CD4-positive, alpha-beta T cell treated with Interleukin-17A for 1 hour (primary cell): ENCODE measurements at places on chromosomes 6 and 20.
A peak's percentile ranks its signal among the peaks of the same experiment; 100 is the strongest.

- DNase-seq = no peak
These were observed 1.2 kb downstream of the ZFAND3 start for GRCh38 chr6:37820718-37821079.

DNA sequence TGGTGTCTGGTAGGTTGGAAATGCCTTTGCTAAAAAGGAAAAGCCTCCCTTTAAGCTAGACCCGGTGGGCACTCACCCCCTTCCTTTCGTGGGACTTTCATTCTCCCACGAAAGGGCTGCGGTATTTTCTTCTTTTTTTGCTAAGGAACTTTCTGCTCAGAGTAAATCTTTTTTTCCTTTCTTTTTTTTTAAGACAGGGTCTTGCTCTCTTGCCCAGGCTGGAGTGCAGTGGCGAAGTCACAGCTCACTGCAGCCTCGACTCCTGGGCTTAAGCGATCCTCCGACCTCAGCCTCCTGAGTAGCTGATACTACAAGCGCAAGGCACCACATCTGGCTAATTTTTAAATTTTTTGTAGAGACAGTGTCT is 4.0 kb downstream of the TP53TG5 start:
- DNase-seq = no peak

- DNase-seq = no peak
These were observed at the start of gene OR14J1 for GRCh38 chr6:29301316-29301715. Gene OR14J1 (plus strand): TSS chr6:29301701. CDS start chr6:29306690, 4,989 bp downstream.

GRCh38 chr6:3911614-3912336 is 62.6 kb downstream of the FAM50B start:
- no peak for DNase-seq

- DNase-seq = no peak
These were observed 20.1 kb downstream of the KCNK17 start for GRCh38 chr6:39294133-39294532.

GRCh38 chr6:14638906-14639761 is 521.6 kb downstream of the CD83 start:
- no peak for DNase-seq

DNA sequence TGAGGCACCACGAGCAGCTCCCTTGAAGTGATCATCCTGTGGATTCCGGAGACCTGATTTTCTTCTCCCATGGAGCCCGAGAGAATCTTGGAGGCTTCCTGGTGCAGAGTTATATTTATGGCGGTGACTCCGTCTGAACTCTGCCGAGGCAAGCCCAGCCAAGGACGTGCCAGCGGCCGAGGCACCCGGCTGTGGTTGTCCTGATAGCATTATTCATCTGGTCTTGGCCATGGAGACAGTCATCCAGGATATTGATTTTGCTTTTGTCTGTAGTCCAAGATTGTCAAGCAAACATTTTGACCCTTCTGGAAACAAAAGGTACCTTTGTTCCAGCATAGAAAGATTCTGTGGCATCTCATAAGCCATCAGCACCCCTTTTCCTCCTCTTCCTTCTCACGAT is 163.3 kb downstream of the SCML4 start:
- no peak for DNase-seq

- DNase-seq = no peak
These were observed 87.4 kb downstream of the CD24 start for GRCh38 chr6:106886922-106887797.

DNA sequence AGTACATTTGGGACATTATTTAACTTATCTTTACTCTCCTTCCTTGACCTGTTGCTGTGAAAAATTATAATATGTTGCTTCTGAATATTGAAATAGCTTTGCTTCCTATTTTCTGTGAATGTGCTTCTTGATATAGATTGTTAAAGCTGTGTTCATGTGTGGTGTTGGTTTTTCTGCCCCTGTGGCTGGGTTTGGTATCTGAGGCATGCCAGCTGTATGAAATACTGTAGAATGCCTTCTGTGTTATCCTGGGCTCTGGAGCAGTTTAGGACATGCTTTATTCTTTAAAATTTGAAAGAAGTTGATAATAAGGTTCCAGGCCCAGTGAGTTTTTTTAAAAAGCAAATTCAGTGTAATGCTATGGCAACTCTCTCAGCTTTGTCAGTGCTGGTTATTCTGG is 71.7 kb downstream of the HIVEP1 start:
- DNase-seq = no peak

DNA sequence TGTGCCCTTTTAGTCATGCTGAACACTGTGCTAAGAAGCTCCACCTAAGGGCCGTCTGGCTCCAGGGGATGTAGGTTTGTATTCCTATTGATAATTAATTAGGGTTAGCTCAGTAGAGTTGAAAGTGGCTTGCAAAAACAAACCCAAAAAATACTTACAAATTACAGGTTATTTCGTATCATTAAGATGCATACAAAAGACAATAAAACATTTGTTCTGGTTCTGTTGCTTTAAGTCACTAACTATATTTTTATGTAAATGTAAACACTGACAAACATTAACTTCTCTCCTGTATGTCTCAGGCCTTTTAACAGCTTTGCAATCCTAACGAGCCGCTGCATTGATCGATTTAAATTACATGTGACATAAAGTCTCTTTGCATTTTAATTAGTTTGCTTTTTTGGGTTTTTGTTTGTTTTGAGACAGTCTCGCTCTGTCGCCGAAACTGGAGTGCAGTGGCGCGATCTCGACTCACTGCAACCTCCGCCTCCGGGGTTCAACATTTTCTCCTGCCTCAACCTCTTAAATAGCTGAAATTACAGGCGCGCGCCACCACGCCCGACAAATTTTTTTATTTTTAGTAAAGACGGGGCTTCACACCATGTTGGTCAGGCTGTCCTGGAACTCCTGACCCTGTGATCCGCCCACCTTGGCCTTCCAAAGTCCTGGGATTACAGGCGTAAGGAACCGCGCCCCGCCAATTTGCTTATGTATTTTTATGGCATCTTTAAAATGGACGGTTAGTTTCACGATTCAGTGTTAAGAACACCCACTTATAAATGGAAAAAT is 110.9 kb downstream of the HFE start:
- peak; percentile 48 for DNase-seq

DNA sequence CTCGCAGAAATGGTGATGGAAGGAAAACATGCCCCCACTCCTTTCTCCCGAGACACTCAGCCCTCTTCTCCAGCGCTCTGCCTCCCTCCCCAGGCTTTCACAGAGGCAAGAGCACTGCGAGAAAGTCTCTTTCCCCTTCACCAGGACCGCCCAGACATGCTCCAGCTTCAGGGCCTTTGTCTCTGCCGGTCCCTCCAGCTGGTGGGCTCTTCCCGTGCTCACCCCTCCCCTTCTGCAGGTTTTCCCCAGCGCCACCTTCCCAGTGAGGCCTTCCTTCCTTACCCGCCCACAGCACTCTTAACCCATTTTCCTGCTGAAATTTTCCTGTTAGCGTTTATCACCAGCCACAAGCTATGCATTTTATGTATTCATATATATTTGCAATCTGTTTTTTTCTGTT is 86.2 kb downstream of the TFAP2C start:
- no peak for DNase-seq

GRCh38 chr6:7058250-7058923 is 49.4 kb upstream of the RREB1 start:
- no peak for DNase-seq

- no peak for DNase-seq
These were observed 5.9 kb downstream of the WASF1 start for GRCh38 chr6:110173506-110174132.

DNA sequence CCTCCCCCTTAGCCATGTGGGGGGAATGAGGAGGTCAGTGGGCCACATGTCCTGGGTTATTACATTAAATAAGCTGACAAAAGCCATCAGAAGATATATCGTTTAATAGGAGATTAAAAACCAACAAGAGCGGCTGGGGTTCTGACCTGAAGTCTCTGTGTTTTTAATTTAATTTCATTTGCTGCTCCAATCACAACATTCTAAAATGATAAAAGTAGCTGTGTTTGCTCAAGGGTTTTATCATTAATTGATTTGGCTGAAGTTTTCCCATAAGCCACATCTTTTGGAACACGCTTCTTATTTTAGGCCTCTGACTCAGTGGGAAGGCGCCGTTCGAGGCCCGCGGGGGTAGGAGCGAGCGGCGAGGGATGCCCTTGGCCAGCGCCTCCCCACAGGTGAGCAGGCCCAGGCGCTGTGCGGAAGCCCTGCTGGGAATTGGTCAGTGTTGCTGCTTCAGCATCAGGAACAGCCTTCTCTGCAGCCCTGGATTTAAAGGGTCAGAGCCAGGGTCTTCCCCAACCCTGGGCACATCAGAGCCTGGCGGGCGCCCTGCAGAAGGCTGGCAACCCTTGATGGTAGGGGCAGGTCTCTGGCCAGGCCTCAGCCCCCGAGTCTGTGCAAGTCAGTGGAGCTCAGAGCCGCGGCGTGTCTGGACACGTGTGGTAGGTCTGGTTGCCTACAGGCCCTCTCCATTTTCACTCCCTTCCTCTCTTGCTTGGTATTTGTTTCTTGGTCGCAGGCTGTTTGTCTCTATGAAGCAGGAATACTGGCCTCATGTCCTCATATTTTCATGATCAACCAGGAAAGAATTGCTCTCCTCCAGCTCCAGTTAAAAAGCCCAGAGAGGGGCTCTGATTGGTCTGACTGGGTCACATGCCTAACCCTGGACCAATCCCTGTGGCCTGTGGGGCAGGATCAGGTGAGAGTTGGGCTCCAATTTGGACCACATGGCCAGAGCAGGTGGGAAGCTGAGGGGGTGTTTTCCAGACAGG is 30.9 kb upstream of the MLN start:
- no peak for DNase-seq

- peak; percentile 61 for DNase-seq
These were observed 19.3 kb downstream of the FAXC start for GRCh38 chr6:99330159-99330558.

GRCh38 chr6:33713786-33714185 is 2.3 kb upstream of the UQCC2 start:
- DNase-seq = no peak

GRCh38 chr6:74588094-74588832 is 617.6 kb downstream of the COL12A1 start:
- no peak for DNase-seq

DNA sequence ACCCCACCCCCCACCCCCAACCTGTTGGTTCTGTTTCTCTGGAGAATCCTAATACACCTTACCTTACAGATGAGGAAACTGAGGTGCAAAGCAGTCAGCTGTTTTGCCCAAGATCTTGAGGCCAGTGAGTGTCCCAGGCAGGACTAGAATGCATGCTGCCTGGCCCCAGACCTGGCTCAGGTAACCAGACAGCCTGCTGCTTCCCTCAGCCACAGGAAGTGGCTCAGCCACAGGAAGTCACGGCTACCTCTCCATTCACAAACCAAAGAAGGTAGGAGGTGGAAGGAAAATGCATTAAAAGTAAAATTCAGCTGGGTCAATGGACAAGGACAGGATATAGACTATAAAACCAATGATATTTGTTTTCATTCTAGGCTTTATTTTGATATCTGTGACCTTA is 517.6 kb downstream of the CD83 start:
- DNase-seq = peak; percentile 49

- no peak for DNase-seq
These were observed 1.9 kb downstream of the PNLDC1 start for GRCh38 chr6:159801935-159802334.

DNA sequence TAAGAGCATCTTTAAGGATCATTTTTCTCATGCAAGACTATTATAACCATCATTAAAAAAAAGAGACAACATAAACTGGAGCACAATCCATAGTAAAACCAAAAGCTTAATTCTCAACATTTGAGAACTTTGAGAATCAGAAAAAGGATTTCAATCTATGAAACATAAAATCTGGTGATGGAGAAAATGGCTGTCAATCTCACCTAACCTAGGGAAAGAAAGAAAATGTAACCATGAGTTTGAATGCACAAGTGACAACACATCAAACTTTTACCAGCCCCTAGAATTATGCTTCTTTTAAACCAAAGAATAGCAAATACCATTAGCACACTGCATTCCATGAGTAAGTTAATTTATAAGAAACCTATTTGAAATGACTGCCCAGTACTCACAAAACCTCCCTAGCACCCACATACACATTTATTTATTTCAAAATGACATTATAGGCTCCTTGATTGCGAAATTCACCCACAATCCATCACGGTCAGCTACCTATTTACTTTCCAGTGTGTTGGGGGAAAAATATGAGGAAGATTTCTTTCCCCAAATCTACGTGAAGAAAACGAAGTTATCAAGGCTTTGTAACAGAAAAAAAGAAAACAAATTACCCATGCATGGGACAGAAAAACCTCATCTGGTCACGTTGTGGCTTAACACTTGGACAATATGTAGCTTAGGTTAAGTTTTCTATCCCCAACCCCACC is 828 bp downstream of the ASCC3 start:
- no peak for DNase-seq

GRCh38 chr20:23235173-23236027 is 115.2 kb upstream of the NXT1 start:
- DNase-seq = peak; percentile 27

DNA sequence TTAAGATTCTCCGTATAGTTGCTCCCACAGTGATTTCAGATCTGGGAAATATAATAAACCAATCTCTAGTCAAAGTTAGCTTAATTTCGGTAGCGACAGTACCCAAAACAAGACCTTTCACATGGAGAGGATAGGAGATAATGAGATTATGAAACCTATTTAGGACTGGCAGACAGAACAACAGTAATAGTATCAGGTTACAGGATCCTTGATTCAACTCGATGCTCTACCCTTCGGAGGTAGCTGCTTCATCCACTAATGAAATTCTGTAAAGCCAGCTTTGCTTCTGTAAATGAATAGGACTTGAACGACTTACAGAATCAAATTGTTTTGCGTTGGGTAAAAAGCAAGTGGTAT is 534 bp upstream of the AKIRIN2 start:
- DNase-seq = no peak

DNA sequence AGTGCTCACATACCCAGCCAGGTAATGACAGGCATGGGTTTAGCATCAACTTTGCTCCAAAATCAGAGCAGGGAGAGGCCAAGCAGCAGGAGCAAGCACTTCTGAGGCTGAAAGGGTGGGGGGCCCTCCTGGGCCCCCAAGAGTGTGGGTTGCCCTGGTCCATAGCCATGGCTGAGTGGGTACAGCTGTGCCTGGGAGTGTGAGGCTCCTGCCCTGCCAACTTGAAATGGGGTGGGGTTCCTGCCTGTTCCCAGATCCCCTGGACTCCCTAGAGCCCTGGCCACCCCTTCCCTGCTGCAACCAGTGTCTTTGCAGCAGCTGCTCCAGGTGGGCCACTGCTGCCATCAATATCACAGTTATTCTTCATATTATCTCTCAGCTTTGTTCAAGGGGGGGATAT is 1224.2 kb upstream of the GJE1 start:
- DNase-seq = no peak

- DNase-seq = peak; percentile 84
These were observed 2.8 kb upstream of the FANCE start for GRCh38 chr6:35449287-35449881.

GRCh38 chr6:144581812-144582537 is 296.8 kb downstream of the UTRN start:
- DNase-seq = peak; percentile 41

DNA sequence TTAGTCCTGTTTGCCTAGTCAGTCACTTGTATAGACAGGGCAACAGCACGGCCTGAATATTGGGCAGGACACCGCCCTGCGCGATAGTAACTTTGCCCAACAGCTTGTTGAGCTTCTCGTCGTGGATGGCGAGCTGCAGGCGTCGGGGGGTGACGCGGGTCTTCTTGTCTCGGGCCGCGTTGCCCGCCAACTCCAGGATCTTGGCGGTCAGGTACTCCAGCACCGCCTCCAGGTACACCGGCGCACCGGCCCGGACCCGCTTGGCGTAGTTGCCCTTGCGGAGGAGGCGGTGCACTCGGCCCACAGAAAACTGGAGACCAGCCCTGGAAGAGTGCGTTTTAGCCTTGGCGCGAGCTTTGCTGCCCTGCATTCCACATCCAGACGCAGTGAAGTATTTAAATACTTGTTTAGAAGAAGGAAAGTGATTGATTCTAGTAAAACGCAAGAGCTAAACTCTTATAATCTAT is 92.8 kb upstream of the BTN3A2 start:
- no peak for DNase-seq
